Stimulated activated CD4-positive, alpha-beta T cell treated with anti-CD3 and anti-CD28 coated beads, TNF-alpha, amount 100 ng/mL, for 24 hours (primary cell): ENCODE measurements at places on chromosomes 16 and 17.
A peak's percentile ranks its signal among the peaks of the same experiment; 100 is the strongest.

GRCh38 chr17:18033442-18034099, 5.4 kb downstream of the ATPAF2 start:
- peak; percentile 45 for DNase-seq

- DNase-seq = no peak
These were observed 94.5 kb downstream of the PCTP start for GRCh38 chr17:55845385-55845784.

GRCh38 chr17:7748076-7748775, 30.7 kb downstream of the DNAH2 start:
- DNase-seq = no peak

GRCh38 chr17:28760601-28761562, 17.1 kb downstream of the TRAF4 start:
- DNase-seq = no peak

DNA sequence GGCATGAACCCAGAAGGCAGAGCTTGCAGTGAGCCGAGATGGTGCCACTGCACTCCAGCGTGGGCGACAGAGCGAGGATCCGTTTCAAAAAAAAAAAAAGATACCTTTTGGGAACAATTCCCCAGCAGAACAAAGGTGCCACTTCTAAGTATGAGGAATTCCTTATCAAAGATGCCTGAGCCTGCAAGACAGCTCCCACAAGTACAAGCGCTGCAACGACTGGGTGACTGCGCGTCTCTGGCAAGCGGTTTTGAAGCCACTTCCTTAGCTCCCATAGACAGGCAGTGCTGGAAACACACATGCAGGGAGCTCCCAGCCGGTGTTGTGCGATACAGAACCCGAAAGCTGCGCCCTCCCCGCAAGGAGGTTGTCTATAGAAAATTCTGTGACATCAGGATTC, 60.5 kb downstream of the ADCY9 start:
- DNase-seq = no peak

DNA sequence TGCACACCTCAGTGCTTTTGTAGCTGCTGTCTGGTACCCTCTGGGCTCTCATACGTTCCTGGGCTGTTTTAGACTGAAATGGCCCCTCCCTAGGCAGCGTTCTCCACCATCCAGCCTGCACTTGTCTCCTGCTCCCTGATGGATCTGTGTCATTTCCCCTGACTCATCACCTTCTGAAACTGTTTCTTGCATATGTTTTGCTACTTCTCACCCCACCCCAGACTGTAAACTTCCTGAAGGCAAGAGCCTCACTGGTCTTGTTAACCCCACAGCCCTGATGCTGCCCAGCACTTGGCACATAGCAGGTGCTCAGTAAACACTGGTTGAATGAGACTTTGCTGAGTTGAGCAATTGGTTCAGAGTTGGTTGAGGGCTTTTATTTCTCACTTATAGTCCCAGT, 78.7 kb downstream of the CRISPLD2 start:
- DNase-seq = no peak

DNA sequence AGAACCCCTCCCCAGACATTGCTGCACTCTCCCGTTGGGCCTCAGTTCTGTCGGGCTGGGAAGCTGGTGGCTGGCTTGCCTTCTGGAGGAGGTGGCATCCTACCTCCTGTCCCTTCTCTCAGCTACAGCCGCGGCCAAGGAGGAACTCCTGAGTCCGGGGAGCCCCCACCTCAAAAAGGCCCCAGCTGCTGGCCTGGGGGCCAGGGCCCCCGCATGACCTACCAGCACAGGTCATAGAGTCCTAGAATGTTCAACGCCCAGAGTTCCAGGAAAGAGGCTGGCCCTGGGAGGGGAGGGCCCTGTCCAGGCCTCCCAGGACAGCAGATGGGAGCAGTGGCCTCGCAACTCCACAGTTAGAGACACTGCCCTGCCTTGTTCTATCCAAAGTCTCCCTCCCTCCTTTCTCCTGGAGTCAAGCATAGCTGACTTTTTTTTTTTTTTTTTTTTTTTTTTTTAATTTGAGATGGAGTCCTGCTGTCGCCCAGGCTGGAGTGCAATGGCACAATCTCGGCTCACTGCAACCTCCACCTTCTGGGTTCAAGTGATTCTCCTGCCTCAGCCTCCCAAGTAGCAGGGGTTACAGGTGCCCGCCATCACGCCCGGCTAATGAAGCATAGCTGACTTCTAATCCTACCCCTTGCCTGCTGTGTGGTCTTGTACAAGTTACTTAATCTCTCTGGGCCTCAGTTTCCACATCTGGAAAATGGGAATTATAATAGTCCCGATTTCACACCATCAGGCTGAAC, 7.1 kb downstream of the CARHSP1 start:
- no peak for DNase-seq

- no peak for DNase-seq
These were observed 8.3 kb upstream of the CDRT15 start for GRCh38 chr17:14245002-14245401.

GRCh38 chr16:48526058-48526957, 83.7 kb downstream of the N4BP1 start:
- no peak for DNase-seq

GRCh38 chr17:71224824-71225575, 895.8 kb upstream of the SOX9 start:
- no peak for DNase-seq

DNA sequence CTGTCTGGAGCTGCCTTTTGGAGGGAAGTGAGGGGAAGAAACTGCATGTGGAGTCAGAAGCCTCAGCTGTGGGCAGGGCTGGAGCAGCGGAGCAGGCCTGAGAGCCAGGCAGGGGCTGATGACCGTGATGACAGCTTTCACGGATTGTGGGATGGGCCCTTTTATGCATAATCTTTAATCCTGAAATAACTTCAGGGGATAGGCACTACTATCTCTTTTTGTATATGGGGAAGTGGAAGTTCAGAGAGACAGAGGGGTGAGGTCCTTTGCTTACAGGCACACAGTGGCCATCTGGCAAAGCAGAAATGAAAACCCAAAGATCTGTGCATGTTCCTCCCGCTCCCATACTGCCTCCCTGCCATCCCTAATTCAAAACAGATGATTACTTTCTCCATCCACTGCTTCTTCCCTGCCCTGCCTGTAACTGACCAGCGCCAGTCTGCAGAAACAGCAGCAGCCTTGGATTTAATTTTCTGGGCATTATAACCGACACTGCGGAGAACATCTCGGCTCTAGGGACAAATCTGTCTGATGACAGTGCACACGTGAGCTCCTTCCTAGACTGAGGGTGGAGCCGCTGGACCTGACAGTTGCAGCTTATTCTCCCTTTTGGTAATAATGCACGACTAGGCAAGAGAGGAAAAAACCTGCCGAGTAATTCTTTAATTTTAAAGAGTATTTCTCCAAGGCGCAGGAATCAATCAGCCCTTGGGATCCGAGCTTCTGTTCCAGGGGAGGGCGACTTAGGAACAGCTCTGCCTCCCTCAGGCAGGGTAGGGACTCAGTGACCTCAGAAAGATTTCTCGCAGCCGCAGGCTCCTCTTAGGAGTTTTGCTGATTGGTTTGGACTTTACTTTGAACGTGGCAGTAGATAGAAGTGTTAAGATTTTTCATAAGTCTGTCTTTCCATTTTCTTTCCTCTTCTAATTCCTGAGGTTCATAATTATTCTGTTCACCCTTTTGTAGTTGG, 95.4 kb downstream of the UTP18 start:
- no peak for DNase-seq

DNA sequence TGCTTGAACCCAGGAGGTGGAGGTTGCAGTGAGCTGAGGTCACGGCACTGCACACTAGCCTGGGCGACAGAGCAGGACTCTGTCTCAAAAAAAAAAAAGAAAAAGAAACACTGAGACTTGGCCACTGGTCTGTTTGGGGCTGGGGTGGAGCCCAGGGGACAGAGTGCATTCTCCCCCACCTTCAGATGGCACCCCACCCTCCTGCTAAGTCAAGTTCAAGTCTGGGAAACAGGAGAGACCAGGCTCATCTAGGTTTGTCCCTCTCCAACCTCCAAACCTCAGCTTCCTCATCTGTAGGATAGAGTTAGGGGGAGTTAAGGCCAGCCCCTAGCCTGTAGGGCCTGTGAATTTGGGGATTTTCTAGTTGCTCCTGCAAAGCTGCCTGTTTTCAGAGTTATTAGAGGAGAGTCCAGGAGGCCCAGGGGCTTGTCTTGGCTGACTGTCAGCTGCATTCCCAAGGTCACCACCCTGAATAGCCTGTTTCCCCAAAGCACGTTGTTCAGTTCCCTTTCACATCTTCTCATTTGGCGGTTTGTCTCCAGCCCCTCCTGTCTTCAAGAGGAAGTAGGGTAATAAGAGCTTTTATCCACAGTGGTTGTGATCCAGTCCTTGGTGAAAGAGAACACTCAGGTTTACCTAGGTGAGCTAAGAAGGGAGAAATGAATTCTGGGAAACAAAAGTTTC, 2.2 kb downstream of the MT3 start:
- DNase-seq = no peak

DNA sequence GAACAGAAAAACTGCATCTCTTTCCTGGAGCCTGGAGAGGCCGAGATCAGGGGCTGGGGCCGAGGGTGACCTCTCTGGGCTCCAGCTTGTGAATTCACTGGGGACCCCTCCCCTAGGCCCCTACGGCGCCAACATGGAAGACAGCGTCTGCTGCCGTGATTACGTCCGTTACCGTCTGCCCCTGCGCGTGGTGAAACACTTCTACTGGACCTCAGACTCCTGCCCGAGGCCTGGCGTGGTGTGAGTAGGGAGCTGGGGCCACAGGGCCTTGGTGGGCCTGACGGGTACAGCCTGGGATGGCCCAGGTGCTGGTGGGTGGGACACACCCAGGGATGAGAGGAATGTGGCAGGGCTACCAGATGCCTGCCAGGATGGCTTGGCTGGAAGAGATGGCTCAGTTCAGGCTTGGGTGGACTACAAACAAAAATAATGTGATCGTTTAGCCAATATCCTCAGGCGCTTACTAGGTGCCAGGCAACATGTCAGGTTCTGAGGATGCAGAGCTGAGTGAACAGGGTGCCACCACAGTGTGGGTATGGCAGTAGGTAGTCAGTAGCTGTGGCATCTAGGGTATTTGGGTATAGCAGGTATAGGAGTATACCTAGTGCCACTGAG, 1.8 kb downstream of the CCL22 start:
- no peak for DNase-seq

- no peak for DNase-seq
These were observed 80.7 kb downstream of the PLD6 start for GRCh38 chr17:17125136-17126084.

DNA sequence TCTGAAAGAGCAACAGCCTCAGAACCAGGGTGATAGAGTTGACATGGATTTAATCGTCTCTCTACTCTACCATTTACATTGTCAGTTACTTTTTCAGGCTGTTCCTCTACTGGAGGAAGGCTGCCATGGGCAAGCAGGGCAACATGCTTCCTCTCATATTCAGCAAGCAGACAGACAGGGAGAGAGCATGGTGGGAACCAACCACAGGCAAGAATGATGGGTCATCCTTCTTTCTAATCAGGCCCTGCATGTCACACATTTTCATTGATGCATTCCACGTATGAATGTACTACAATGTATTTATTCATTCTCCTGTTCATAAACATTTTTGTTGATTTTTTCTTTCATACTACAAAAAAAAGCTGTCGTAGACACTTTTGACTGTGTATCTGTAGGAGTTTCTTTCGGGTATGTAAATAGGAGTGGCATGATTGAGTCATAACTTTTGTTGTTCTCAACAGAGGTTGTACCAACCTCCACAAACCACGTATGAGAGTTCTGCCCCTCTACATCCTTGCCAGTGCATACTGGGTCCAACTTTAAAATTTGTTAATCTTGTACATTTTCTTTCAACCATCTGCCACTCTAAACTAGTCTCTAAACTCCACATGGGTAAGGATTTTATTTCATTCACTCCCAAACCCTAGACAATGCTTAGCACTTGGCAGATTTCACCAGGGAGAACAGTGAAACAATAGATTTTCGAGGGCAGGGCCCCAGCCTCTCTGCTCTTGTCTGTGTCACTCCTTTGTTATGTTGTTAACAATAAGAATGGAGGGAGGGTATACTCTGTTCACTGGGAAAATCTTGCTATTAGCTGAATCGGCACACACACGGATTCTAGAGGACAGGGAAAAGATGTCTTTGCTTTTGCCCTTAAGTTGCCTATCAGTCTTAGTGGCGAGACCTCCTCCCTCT, 58.7 kb downstream of the CMC2 start:
- no peak for DNase-seq

- DNase-seq = no peak
These were observed 50.1 kb upstream of the CACNG5 start for GRCh38 chr17:66784621-66785364.

- no peak for DNase-seq
These were observed 145.3 kb upstream of the LHX1 start for GRCh38 chr17:36791942-36792475.

DNA sequence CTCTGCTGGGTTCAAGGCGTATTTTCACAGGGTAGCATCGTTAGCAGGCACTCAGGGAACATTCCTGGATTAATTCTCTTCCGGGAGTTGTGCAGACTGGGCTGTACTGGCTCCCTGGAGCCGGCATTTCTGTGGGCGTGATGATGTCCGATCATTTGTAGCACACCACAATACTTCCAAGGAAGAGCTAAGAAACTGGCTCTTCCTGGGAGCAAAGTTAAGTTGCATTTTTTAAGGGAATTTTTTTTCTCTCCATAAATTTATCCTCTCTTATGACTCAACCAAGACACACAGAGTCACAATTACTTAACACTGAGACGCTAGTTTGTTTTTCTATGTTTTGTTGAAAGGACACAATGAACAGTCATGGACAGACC, 211.6 kb upstream of the FOXF1 start:
- no peak for DNase-seq

DNA sequence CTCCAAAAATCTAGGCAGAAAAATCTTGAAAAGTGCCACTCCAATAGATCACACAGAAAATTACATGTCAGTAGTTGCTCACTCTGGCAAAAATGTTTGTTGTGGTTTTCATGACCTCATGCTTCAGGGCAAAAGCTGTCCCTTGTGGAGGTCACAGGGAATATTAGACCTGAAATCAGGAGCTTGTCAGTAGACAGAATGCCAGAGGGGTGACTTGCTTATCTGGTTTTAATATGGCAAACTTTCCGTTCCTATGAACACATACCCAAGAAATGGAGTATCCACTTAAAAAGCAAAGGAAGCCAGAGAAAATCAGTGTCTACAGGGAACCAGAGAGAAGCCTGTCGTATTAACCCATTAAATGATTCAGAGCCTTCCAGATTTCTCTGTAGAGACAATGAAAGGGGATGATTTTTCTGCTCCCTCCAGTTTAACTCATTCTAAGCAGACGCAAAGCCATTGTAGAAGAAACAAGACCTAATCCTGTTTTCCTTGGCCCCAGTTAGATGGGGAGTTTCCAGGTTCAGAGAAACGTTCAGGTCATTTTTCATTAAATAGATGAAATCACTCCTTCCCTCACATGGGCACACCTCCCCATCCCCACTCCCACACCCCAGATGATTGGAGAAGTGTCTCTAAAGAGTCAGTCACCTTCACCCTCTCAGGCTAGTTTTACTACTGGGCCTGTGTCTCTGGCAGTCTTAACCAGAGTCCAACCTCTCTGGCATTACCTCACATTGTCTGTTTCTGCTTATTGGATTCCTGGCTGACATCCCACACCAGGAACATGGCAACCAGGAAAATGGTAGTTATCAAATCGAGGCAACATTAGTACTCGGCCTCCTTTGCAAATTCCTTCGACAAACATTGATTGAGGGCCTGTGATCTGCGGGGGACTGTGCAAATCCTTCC, 6.0 kb downstream of the SOX9 start:
- DNase-seq = no peak

GRCh38 chr16:27315333-27316037, 1.7 kb downstream of the IL4R start:
- DNase-seq = peak; percentile 65

GRCh38 chr17:16512011-16512410, 20.0 kb upstream of the LRRC75A start:
- DNase-seq = no peak
